ENCODE measurements at places on chromosomes 6 and 20.

- DNase-seq, result no peak
Observed at GRCh38 chr20:46361811-46362210, 44.6 kb downstream of the ELMO2 start.

DNA sequence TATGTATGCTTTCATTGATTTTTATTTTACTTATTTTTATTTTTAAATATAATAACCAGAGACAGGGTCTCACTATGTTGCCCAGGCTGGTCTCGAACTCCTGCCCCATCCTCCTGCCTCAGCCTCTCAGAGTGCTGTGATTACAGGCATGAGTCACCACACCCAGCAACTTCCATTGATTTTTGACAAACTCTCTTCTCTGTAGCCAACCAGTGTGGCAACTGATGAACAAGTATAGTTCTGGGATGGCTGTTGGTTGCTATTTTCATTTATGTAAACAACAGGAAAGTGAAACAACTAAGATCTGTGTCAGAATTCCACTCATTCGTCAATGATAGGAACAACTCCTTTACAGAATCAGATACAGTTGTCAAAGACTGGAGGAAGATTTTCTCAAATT is 356.7 kb upstream of the JARID2 start:
- no peak for DNase-seq

- no peak for DNase-seq
Observed at GRCh38 chr6:50691814-50692495, 21.4 kb upstream of the TFAP2D start.

DNA sequence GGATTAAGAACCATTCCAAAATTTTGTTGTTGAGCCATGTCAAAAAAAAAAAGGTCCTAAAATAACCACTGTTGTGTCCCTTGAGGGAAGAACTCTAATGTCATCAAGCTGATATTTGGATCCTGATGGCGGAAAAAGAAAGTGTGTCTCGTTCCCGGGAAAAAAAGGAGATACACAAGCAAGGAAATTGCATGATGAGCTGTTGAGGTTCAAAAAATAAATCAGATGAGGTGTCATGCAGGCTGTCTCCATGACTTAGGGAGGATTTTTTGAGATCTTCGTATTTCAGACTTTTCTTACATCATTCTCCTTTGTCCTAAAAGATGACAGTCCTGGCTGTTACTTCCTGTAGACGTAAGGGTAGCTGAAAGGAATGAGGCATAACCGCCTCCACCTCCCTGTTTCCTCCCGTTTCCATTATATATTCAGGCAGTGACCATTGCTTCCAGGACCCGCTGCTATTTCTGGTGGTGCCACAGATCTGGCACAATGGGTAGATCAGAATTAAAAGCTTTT is 117.3 kb upstream of the TNFAIP3 start:
- no peak for DNase-seq

GRCh38 chr6:131966443-131966842 is 15.3 kb upstream of the CCN2 start:
- DNase-seq, result no peak

DNA sequence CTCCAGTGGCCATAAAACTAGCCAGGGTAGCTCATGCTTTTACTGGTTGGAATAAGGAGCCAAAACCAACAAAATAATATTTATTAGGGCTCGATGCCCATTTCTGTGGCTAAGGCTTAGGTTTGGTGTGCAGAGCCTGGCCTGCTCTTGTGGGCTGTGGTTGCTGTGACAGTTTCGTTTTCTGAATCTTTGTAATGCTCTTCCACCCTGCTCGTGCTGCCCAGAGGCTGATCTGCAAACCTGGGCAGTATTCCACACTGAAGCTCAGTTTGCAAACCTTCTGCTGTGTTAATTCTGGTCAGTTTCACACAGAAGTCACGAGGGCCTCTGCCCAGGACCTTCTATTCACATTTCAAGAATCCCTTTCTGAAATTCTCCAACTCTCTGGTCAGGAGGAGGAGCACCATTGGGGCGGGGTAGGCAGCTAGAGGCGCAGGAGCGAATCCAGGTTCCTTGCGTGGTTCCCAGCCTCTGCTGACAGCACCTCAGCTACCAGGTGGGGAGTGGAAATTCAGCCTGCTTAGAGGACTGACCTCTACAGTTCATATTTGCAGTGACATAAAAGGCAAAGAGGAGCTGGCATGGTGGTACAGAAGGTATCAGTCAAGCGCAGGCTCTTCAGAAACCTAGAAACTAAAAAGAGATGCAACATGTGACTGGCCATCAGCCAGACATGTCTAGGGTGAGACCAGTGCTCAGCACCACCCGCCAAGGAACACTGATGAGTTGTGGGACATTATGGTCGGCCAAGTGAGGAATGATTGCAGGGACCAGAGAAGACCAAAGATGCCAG is 14.3 kb upstream of the C20orf144 start:
- DNase-seq, result no peak

- DNase-seq, result no peak
Observed at GRCh38 chr6:170157567-170158218, 133.2 kb downstream of the DLL1 start.

- no peak for DNase-seq
Observed at GRCh38 chr6:47651505-47651944, 46.9 kb upstream of the ADGRF4 start.

DNA sequence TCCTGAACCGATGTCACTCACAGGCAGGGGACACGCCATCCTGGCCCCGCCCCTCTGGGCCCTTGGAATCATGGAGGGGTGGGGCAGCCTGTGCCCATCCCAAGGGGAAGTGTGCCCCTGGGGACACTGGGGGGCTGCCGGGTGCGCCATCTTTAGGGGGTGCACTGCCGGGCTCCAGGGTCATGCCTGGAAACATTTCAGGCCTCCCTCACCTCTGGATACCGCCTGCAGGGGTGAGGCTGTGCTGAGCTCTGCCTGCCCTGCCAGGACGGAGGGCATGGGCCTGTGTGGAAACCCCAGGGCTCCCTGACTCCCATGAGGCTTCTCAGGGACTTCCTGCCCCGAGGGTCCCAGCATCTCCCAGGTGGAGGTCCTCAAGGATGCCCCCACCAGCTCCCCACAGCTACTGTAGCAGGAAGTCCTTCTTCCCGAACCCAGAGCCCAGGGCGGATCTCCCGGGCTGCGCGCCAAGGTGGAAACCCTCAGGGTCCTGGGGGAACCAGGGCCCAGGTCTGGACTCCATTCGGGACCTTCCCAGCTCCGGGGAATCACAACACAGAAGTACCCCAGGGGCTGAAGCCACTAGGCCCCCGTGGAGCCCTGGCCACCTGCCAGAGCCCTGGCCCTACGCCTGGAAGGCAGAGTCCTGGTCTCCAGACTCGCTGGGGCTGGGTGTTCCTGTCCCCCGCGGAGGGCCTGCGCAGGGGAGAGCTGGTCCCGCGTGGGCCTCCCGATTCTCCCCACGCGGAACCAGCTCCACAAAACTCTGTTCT is 15.6 kb downstream of the CHRNA4 start:
- no peak for DNase-seq

GRCh38 chr20:62136283-62137091 is 6.7 kb downstream of the PSMA7 start:
- DNase-seq, result peak; percentile 86

DNA sequence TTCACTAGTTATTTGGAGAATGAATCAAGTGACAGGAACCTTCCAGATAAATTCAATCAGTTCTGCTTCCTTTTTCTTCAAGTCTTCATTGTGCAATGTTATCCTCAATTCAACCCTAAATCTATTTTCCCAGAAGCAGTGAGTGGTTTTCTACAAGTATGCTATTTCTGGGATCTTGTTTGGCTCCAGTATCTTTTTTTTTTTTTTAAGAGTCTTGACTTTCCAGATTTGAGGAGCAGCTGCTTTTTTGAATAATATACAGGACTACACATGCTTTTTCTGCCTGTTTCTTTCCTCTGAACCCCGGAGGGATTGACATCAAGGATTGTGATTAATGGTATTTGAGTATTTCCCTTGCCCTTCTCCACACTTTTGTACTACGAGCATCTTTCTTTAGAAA is 339.2 kb upstream of the JAG1 start:
- no peak for DNase-seq

GRCh38 chr20:38973645-38974044 is 11.5 kb downstream of the DHX35 start:
- no peak for DNase-seq

DNA sequence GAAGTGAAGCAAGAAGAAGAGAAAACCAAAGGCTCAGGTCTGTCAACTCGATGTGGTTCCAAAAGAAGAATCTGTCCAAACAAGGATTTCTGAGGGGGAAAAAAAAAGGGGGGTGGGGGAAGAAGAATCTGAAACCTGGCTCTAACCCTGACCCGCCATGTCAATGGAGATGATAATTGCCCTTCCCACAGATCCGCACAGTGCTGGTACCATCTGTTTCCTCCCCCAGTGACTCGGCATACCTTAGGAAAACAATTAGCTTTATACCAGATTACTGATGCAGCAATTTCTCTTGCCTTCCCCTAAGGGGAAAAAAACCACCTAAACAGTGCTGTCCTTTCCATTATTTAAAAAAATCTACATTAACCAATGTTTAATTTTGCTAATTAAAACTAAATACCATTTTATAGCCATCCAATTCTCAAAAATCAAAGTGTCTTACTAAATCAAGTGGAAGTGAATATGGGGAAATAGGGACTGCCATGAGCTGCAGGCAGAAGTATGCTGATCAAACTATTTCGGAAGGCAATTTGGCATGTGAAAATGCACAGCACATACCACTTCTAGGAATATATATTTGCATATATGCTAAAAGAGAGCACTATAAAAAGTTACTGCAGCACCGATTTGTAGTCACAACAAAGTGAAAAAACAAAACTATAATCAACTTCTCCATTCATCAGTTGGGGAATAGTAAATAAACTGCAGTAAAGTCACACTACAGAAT is 46.8 kb downstream of the MAP7 start:
- no peak for DNase-seq

DNA sequence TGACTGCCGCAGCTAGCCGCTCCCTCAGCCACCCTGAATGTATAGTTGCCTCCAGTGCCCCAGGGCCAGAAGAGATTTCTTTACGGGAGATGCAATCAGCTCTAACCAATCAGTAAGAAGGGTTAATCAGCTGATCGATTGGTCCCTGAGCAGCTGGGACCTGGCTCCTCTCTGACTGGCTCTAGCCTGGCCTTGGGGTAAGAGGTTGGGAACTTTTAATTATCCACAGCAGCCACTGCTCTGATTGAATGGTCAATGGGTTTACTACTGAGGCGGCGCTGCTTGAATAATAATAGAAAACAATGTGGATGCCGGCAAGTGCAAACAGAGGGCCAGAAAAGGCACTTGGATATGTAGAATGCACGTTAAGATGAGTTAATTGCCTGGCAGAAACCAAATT is 99.8 kb downstream of the TFAP2A start:
- no peak for DNase-seq

- no peak for DNase-seq
Observed at GRCh38 chr6:22254886-22255285, 42.0 kb downstream of the PRL start.

DNA sequence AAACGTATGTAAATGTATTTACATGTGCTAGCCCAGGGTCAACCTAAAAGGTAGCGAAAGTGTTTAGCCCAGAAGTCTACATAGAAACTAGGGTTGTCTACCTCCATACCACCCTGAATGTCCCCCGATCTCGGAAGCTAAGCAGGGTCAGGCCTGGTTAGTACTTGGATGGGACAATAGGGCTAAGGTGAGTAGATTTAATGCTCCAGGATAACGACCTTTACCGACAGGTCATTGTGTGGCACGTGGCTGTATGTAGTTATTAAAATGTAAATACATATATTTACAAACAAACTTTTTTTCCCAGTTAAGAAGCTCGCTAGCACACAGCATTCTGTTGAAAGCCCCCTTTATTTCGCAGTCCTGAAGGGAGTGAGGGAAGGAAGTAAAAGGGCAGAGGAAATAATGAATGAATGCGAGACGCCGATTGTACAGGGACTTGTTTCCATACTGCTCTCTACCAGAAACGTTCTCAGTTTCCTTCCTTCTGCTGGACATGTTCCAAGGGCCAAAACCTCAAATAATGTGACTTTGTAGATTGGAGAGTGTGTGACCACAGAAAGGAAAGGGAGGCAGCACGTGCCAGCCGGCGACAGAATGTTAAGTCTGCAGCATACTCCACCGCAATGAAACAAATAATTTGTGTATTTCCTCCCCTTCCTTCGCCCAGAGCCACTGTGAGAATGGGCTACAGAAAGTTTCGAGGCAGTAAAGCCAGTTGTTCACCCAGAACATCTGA is 612 bp downstream of the ADAT2 start:
- peak; percentile 92 for DNase-seq

GRCh38 chr6:40509086-40509485 is 78.1 kb downstream of the LRFN2 start:
- DNase-seq, result no peak

- peak; percentile 49 for DNase-seq
Observed at GRCh38 chr6:36986704-36987047, 680 bp upstream of the MTCH1 start.

- DNase-seq, result no peak
Observed at GRCh38 chr6:146948790-146949342, 255.4 kb upstream of the STXBP5 start.
